GM23248 (cell line): ENCODE measurements at places on chromosomes 6 and 20. TPM values are rescaled to one million over a fixed set of nuclear protein-coding genes. Genes with fewer than 3 reads are reported as not detected.
A peak's percentile ranks its signal among the peaks of the same experiment; 100 is the strongest.

The SLC13A3 gene
- 2.3 and 4.6 TPM in 2 replicates for polyA plus RNA-seq

The BLOC1S5 gene
- polyA plus RNA-seq = 14.0 and 14.1 TPM in 2 replicates

The NINL gene
- polyA plus RNA-seq = 1.9 and 2.6 TPM in 2 replicates

The PRL gene
- 0.65 and 1.2 TPM in 2 replicates for polyA plus RNA-seq

The HLA-DPA1 gene
- 4.2 and 4.9 TPM in 2 replicates for polyA plus RNA-seq

The OR2H2 gene
- polyA plus RNA-seq = not detected in 2 replicates

The GLP1R gene
- polyA plus RNA-seq = not detected in 2 replicates

The APOM gene
- 5.6 and 5.9 TPM in 2 replicates for polyA plus RNA-seq

The KIF25 gene
- polyA plus RNA-seq = not detected in 2 replicates

The OR2J3 gene
- polyA plus RNA-seq = not detected in 2 replicates

The VGLL2 gene
- not detected in 2 replicates for polyA plus RNA-seq

The XKR7 gene
- not detected in 2 replicates for polyA plus RNA-seq

The TP53TG5 gene
- 0.42 and 0.55 TPM in 2 replicates for polyA plus RNA-seq

The BPIFB4 gene
- polyA plus RNA-seq = not detected in 2 replicates

The ARFGEF3 gene
- polyA plus RNA-seq = 0.06 TPM in 2 replicates

The ZNF311 gene
- 0.67 and 0.93 TPM in 2 replicates for polyA plus RNA-seq

The ULBP2 gene
- 29.5 and 30.1 TPM in 2 replicates for polyA plus RNA-seq

GRCh38 chr6:42375007-42375635 is 76.6 kb downstream of the TRERF1 start:
- no peak for DNase-seq

GRCh38 chr6:153436351-153436750 is 305.3 kb upstream of the RGS17 start:
- no peak for DNase-seq

- DNase-seq = no peak
Observed at GRCh38 chr6:165455488-165455887, 146.1 kb upstream of the C6orf118 start.

GRCh38 chr6:46501136-46502089 is 10.2 kb upstream of the RCAN2 start:
- DNase-seq = peak; percentile 63

- DNase-seq = no peak
Observed at GRCh38 chr20:64116016-64116415, 8.7 kb upstream of the NPBWR2 start.

- no peak for DNase-seq
Observed at GRCh38 chr20:5829241-5829809, 79.1 kb downstream of the SHLD1 start.

- DNase-seq = no peak
Observed at GRCh38 chr6:106247733-106248132, 77.8 kb downstream of the ATG5 start.

DNA sequence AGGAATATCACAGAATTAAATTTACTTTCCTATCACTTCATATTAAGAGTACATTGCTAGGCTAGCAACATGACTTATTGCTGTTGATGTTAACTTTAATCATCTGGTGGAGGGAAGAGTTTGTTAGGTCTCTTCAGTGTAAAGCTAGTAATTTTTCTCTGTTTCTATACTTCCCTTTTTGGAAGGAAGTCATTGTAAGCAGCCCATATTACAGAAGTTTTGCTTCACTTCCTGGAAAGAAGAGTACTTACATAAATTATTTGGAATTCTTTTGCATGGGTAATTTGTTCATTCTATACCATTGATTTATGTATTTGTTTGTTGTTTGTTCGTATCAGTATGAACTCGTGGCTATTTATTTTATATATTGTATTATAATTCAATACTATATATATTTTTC is 405.2 kb downstream of the RFPL4B start:
- DNase-seq = no peak

DNA sequence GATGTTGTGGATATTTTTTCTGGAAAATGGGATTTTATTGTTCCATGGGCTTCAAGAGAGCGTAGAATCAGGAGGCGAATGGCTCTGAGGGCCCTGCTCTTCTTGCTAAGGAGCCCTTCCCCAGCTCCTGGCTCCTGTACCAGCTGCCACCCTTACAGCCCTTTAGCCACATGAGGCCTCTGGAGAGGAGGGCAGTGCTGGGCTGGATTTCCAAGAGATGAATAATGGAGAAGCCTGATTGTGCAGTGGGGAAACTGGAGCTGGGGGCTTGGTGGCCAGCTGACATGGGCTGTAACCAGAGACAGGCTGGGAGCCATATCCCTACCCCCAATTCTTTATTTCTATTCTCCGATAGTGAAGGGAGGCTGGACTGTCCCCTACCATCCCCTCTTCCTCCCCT is 9.2 kb downstream of the LRRC73 start:
- no peak for DNase-seq

DNA sequence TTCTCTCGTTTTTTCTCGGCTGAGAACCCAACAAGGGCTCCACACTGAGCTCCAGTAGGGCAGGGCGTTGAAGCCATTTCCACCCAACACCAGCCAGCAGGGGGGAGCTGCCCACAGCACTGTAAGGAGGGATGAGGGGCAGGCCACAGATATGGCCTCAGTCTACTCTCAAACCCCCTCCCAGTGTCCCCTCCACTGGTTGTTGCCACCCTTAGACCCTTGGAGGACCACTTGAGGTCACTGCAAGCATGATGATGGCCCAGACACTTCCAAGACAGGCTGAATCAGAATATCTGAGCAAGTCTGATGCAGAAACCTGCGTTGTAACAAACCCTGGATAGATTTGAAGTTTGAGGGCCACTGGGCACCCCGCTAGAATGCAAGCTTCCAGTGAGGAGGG is 217.0 kb upstream of the CST7 start:
- DNase-seq = no peak

DNA sequence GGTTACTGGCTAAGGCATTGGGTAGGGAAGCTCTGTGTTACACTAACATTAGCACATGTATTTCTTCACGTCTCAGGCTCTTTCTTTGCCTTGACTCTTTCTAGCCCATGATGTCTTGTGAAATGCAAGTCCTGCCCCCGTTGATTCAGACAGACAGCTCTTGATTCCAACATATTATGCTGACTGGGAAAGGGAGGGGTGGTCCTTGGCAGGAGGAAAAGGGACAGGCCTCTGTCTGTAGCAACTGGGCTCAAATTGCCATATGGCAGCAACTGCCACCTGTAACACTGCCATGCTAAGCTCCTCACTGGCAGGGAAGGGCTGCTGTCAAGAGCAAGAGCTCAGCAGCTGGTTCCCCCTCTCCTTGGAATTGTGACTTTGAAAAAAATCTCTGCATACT is 5.7 kb upstream of the KCNK15 start:
- no peak for DNase-seq

GRCh38 chr20:9514461-9515213 is at the start of gene LAMP5:
TSS of gene LAMP5 (plus strand) at chr20:9514590. CDS start at chr20:9514853, 263 bp downstream.
- DNase-seq = peak; percentile 58

GRCh38 chr20:40641202-40641601 is 47.8 kb downstream of the MAFB start:
- DNase-seq = no peak

GRCh38 chr6:108560463-108561308 is at the start of gene FOXO3:
TSS of gene FOXO3 (plus strand) at chr6:108560917. CDS start at chr6:108561209, 292 bp downstream.
- DNase-seq = peak; percentile 94

DNA sequence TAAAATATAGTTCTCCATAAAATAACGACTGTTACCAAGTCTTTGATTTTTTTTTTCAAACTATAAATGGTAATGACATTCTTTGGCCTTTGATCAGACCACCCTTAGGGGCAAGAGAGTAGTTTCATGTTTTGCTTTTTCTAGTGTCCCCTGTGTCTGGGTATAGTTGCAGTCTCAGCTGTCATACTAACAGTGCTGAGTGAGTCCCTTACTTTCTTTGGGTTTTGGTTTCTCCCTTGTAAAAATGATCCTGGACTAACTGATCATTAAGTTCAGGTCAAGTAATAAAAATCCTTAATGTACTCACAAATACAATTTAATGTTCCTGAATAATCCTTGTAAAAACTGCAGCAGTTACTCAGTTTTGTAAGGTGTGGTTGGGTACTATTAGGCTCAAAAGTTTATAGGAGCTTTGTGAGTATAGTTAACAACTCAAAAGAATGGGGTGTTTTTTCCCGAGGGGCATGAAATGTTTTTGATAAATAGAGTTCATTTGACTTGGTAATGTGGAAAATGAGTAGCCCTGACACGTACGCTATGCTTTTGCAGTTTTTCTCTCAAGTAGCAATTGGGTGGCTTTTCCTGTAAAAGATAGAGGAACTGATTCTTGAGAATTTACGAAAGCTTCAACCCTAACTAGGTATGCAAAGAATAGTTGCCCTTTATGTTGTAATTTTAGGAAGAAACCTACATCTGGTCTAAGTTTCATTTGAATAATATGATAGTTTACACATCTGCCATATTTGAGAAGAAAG is 6.2 kb downstream of the PTPN1 start:
- DNase-seq = no peak

DNA sequence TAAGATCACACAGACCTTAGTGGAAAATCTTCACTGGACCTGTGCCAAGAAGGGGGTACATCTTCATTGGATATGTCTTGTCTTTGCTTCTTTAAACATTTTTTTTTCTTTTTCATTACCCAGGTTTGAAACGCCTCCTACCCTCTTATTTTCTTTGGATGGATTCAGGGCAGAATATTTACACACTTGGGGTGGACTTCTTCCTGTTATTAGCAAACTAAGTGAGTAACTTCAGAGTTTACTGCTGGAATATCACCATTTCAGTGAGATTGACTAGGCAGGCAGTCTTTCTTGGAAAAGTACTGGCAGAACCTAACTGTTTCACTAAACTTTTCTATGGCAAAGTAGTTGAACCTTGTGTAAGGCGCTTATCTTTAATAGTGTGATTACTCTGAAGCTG is 47.0 kb downstream of the ENPP1 start:
- no peak for DNase-seq

DNA sequence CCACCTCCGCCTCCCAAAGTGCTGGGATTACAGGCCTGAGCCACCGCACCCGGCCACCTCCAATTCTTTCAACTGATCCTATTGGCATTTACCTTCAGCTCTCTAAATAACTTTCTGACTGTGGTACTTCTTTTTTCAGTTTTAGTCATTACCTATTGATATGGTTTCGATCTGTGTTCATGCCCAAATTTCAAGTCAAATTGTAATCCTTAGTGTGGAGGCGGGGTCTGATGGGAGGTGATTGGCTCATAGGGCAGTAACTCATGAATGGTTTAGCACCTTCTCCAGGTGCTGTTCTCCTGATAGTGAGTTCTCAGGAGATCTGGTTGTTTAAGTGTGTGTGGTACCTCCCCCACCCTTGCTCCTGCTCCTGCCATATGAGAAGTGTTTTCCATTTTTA is 140.9 kb downstream of the LPA start:
- DNase-seq = no peak

- DNase-seq = no peak
Observed at GRCh38 chr6:55601120-55601519, 22.1 kb upstream of the HMGCLL1 start.

- DNase-seq = no peak
Observed at GRCh38 chr6:41325446-41326066, 9.9 kb upstream of the NCR2 start.

DNA sequence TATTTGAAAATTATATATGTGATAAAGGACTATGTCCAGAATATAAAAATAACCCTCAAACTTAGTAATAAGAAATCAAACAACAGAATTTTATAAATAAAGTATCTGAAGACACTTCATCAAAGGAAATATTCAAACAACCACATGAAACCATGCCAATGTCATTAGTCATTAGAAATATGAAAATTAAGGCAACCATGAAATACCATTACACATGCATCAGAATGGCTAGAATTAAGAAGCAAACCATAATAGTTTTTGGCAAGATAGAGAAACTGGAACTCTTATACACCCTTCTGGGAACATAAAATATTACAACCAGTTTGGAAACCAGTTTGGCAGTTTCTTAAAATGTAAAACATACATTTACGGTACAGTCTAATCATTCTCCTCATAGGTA is 137.2 kb upstream of the ADGRB3 start:
- no peak for DNase-seq

DNA sequence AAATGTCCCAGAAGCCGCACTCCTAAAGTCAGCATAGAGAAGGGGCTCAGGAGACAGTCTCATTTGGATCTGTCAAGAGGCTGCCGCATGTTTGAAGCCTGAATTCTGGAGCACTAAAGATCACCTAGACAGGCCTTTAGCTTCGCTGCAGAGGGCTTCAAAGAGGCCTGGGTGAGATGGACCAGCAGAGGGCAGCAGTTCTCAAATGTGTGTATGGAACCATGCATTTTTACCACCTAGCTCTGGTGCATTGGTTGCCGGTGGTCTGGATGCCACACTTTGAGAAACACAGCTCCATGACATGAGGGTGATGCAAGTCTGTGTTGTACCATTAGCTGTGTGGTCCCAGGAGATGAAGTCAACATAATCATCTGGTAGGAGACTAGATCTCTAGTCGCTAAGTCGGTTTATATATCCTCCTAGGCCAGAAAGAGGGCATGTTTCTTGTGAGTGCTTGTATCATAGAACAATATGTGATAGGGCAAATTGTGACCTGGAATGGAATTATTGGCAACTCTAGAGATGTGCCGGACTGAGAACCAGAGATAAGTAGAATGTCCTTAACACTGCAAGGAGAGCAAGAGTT is 64.8 kb downstream of the KIAA0319 start:
- peak; percentile 77 for DNase-seq

DNA sequence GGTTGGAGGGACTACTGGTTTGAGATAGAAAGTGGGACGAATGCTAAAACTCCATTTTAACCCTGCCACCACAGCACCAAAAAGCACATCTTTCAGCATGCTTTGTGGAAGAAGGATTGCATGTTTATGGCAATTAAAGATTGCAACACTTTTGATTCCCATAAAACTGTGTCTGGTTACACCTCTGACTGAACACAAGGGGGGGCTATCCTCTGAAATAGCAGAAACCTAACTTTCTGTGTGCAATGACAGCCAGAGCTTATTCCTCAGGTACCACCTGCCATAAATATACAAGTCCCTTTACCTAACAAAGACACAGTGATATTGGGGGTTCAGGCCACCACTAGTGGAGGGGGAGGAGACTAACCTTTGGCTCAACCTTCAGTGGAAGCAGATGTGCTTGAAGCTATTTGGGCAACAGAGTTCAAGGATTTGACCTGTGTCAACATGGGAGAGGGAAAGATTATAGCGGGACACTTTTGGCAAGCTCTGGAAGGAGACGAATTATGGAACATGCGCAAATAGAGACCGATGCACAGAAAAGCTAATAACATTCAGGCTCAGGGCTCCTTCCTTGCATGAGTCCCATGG is 9.6 kb upstream of the PLG start:
- DNase-seq = peak; percentile 4

GRCh38 chr6:25239498-25239897 is 39.7 kb upstream of the CARMIL1 start:
- no peak for DNase-seq

DNA sequence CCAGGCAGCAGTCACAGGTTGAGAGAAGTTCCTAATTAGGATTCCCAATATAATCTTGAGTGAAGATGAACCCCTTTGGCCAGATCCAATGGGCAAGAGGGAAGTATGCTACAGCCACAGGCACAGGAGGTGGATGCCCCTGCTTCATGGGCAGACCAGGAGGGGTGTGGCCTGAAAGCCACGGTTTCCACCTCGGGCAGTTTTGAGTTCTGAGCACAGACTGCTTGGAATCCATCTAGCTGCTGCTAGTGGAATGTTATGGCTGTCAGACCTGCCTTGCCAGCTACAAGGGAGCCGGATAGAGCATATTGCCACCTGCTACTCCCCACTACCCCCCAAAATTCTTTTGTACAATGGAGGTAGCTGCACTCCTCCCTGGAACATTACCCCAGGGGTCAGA is 672.9 kb downstream of the HACE1 start:
- no peak for DNase-seq
